Stimulated activated CD4-positive, alpha-beta T cell treated with anti-CD3 and anti-CD28 coated beads, Interleukin-12 subunit alpha, Interleukin-12 subunit beta, amount 100 ng/mL, for 4 hours (primary cell): ENCODE measurements at places on chromosomes 3 and 15.

DNA sequence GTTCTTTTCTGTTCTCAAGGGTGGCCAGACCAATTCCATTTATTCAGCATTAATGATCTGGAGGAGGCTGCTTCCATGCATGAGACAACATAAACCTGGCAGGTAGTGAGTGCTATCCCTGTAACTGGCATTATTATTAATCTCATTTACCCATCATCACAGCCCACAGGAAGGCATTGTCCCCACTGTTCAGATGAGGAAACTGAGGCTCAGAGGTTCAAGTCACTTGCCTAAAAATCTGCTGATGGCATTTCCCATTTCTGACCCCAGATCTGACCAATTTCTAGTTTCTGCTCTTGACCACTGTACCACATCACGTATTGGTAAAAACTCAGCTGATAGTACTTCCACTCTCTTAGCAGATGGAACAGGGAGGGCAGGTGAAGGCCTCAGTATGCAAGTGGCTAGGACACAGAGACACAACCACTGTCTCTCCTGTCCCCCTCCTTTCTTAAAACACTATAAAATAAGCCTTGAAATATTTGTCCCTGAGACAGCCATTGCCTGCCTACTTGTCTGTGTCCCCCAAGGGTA lies 36.1 kb downstream of the TRANK1 start:
- DNase-seq = no peak

DNA sequence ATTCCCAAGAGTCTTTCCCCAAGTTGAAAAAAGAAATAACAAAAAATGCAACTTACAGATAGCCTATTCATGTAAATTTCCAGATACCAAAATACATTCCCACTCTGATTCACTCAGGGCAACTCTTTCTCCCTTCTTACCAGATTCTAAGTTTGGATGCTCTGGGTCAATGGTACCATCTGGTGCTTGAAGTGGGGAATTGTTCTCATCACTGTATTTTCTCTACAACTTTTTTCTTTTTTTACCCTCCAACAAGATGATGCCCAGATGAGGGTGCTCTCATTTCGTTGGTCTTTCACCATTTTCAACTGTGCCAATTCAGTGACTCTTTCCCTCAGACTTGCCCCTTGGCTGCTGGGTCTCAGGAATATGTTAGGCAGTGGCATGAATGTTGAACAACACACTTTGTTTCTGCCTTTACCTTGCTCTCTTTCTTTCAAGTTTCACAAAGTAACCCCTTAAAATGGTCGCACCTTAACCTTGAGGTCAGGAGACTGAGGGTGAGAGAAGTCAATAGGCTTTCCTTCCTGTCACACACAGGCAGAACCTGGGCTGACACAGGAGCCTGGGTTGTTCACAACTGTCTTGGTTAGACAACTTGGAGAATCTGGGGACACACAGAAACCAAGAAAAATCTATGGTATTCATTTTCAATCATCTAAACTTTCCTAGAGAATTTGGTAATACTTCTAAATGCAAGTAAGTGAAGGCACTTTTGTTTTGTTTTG lies 330.7 kb upstream of the SLCO3A1 start:
- DNase-seq = no peak

DNA sequence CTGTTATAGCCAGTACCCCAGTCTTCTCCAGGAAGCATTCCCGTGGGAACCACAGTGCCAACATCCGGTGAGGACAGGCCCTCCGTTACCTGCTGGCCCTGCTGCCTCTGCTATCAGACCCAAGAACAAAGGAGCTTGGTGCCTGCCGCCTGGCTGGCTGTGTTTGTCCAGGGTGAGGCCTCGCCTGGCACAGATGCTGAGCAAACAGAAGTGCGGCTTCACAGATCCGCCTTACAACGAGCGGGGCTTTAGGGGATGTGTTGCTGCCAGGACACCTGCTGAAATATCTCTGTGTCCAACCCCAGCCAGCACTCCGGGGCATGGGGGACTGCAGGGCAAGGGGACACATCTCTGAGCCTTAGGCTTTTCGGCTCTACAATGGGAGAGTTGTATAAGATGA lies 2.2 kb upstream of the EPHB3 start:
- no peak for DNase-seq

GRCh38 chr3:43256714-43257461 lies 29.5 kb upstream of the SNRK start:
- no peak for DNase-seq

GRCh38 chr15:101065570-101066221 lies 146.5 kb downstream of the LRRK1 start:
- DNase-seq = no peak

DNA sequence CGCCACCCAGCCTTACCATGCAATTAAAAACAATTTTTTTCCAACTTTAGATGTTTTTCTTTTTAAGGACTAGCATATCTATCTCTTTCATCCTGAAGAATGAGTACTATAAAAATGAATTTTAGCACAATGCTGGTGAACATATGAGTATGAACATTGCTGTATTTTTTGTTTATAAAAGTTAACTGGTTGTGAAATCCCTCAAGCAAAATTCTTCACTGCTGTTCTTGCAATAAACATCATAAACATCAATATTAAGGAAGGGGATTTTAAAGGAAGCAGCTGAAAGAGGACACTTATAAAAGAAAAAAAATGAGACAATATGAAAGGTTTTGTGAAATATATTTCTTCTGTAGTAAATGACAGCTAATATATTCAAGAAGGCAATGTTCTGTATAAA lies 3.0 kb downstream of the PLSCR4 start:
- DNase-seq = no peak

- no peak for DNase-seq
These were observed 116.1 kb upstream of the KLHL25 start for GRCh38 chr15:85910834-85911233.

DNA sequence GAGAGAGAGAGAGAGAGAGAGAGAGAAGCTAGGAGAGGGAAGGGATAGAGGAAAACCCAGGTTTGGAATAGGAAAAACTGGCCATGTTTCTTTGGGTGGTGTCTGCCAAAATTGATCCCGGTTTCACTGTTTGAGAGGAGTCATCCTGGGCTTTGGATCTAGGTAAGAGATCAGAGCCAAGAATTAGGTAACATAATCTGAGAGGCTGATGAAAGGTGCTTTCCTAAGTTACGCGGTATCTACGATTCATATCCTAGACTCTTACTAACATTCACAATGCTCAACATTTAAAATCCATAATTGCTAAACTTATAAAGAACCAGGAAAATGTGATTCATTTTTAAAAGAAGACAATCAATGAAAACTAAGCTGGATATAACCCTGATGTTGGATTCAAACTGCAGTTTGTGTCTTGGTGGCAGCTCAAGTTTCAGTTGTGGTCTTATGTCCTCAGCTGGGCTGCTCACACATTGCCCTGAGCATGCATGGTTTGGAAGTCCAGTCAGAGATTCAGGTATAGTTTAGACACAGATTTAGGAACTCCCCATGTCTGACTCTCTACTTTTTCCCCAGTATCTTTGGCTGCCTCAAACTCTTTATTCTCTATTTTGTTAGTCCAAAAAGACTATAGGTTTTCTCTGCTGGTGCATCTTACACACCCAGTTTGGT lies 42.5 kb upstream of the FMN1 start:
- DNase-seq = no peak
